ENCODE measurements at places on chromosomes 5 and 9.

DNA sequence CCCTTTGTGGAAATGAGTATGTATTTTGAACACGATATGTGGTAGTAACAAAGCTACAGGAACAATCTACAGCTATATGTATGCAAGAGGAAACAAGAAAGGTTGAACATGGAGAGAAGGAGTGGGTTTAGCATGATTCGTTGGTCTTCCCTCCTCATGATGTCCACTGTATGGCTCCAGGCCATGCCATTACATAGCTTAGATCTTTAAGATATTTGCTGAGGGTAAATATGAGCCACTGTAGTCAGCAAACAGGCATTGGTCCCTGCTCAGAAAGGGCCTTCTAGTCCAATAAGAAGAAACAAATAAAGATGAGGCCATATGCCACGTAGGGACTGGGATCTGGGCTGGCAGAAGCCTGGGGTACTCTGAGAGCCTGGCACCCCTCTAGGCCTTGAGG lies 543.2 kb upstream of the SGCD start:
- no peak for DNase-seq

- DNase-seq: peak; percentile 17
These were observed 410.2 kb upstream of the SLC30A5 start for GRCh38 chr5:68683632-68684036.

DNA sequence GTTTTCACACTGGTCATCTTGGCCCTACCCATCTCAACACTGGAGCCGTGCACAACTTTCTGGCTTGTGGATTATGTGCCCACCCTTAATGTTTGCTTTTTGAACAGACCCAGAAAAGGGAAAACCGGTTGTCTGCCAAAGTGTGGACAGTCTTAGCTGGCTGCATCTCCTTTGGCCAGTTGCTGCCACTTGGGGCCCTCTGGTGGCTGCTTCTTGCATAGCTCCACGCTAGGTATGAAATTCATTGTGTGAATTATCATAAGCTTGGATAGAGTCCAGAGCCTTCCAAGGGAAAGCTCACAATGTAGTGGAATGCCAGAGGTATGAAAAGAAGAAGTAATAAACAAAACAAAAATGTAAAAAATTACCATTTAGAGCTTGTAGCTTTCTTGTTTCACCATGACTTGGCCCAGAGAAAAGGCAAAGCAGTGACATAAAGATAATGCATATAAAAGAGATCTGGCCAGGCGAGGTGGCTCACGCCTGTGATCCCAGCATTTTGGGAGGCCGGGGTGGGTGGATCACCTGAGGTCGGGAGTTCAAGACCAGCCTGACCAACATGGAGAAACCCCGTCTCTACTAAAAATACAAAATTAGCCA lies 12.5 kb upstream of the SLC36A3 start:
- peak; percentile 81 for DNase-seq

GRCh38 chr9:93235300-93235960 lies 51.5 kb downstream of the WNK2 start:
- DNase-seq: no peak

DNA sequence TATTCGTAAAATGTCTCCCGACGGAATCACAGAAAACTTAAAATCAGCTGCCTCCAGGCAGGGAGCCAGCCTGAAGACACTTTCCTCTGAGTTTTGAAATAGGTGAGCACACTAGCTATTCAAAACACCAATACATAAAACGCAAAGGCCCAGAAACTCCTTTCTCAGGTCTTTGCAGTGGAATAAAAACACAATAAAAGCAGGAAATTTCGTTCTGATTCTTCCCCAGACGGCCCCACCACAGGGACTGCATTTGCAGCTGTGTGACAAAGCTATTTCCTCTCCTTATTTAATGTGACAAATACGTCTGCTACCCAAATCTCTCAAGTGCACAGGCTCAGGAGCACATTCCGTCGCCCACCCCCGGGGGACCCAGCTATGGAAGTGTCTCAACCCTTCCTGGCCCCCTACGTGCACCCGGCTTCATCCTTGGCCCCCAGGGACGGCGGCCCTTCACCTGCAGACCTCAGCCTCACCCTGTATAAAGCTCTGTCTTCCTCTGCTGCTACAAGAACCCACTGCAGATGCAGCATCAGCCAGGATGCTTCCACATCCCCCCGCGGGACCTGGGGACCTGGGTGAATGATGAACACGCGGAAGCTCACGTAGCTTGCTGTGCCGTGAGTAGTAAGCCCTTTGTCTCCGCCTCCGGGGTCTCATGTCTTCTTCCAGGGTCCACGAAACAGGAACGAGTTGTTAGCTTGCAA lies 24.9 kb downstream of the AHRR start:
- DNase-seq: no peak

- peak; percentile 33 for DNase-seq
These were observed at the start of gene ELAVL2 for GRCh38 chr9:23826120-23826629. TSS of gene ELAVL2 (minus strand) at chr9:23826240. CDS start at chr9:23762234, 64,006 bp downstream.

DNA sequence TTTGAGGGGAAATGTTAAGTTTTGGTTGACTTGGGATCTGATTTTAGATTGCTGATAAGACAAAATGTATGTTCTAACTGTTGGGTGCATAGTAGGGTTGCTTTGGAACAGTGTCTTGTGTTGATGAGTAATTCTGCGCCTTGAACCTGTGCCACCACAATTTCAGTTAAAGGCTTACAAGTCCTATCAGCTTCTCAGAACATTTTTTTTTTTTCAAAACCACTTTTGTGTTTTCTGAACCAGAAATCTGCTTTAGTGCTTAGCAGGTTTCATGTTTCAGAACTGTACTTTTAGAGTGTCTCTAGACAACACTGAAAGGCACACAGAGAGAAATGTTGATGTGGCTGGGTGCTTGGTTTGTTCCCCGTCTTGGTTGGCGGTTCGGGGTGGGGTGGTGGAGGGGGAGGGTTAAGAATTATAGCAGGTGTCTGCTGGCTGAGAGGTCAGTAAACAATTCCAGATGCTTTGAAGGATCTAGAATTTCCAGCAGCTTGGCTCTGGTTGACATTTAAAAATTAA lies 84.6 kb downstream of the ANKRD55 start:
- no peak for DNase-seq

DNA sequence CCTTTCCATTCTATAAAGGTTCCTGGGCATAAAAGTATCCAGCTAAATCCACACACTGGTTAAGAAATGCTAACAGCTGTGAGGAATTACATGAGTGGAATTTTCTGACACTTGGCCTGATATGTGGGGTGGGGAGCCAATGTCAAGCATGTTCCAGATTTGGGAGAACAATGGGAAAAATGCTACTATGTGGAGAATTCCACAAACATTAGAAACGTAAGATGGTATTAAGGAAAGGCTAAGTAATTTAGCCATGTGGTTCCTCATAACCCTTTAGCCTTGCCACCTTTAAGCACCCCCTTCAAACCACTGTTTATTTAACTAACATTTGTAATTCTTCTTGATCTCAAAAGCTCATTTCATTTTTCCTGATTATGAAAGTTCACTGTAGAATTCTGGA lies 149.2 kb downstream of the GNA14 start:
- no peak for DNase-seq

DNA sequence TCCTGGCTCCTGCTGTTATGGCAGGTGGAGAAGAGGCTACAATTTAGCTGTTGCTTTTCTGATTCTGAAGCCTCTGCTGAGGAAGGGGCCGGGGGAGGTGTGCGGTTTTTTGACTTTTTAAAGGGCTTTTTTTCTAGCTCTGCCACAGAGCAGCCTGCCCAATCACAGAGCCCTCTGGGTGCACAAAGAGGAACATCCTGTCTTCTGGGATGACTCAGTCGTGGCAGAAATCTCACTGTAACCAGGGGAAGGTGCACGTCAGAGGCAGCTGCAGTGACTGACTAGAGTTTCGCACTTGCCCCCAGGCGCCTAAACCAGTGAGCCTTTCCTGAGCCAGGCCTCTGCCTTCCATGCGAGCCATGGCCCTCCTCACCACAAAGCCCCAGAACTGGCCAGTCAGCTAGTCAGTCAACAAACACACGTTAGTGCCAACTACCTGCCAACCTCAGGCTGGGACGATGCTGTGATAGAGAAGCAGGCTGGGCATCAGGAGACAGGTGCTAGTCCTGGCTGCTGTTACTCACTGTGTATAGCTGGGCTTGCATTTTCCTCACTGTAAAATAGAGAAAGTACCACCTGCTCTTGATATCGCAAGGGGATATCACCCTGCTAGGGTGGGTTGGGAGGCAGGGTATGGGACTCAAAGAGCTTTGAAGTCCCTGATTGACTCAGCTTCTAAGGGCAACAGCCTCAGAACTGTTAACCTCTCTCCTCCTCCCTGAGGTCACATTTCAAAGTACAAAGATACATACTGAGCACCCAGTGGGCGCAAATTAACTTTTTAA lies 2.2 kb downstream of the AKNA start:
- DNase-seq: peak; percentile 94
